Karpas-422 (cell line): ENCODE measurements at places on chromosomes 6 and 20.

GRCh38 chr6:70901324-70901723, 55.5 kb downstream of the B3GAT2 start:
- DNase-seq: peak; percentile 43

DNA sequence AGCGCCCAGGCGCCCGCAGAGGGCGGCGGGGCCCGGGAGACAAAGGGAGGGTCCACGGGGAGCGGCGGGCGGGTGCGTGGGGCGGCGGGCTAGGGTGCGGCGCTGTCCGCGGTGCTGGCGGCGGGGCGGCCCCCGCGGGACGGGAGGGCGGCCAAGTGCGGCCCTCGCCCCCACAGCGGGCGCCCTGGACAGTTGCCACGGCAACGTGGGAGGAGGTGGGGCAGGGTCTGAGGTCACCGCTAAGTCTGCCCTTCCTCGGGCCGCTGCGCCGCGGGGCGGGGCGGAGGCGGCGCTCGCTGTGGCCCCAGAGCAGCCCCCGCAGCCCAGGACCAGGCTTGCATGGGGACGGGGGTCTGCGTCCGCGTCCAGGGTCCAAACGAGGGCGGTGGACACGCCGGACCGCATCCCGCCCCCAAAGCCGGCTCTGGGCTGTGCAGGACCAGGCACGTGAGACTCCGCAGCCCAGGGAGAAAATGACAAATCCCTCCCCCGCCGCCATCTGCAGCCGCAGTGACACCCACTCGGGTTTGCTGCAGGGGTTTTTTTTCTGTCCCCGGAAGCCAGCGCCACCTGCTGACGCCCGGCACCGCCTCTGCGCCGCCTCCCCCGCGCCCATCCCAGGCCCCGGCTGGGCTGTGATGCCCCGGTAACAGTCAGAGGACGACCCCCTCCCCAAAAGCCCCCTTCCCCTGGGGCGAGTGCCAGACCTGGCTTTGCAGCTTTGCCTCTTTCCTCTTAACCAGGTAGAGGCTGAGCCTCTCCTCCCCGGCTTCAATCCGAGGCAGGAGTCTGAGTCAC, 36.8 kb downstream of the YTHDF1 start:
- DNase-seq: peak; percentile 79

DNA sequence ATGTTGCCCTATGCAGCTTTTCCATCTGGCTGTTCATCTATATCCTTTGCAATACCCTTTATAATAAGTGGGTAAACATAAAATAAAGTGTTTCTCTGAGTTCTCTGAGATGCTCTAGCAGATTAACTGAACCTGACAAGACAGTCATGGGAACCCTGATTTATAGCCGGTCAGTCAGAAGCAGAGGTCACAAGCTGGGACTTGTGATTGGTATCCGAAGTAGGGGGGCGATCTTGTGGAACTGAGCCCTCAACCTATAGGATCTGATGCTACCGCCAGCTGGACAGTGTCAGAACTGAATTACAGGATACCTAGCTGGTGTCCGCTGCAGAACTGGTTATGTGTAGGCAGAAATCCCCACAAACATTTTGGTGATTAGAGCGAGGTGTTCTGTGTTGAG, 39.0 kb downstream of the SLC17A5 start:
- DNase-seq: no peak

GRCh38 chr20:48550814-48551213, 277.0 kb downstream of the PREX1 start:
- DNase-seq: no peak

- DNase-seq: no peak
Observed at GRCh38 chr6:37822851-37823682, 3.5 kb downstream of the ZFAND3 start.
